Fibroblast of villous mesenchyme (primary cell): ENCODE measurements at places on chromosomes 5 and 9.
A peak's percentile ranks its signal among the peaks of the same experiment; 100 is the strongest.

GRCh38 chr9:9498846-9499245, 1114.0 kb downstream of the PTPRD start:
- DNase-seq = no peak

- no peak for DNase-seq
Observed at GRCh38 chr5:14779975-14780374, 91.6 kb downstream of the ANKH start.

- peak; percentile 57 for DNase-seq
Observed at GRCh38 chr5:91121347-91121993, 261.6 kb downstream of the ARRDC3 start.

DNA sequence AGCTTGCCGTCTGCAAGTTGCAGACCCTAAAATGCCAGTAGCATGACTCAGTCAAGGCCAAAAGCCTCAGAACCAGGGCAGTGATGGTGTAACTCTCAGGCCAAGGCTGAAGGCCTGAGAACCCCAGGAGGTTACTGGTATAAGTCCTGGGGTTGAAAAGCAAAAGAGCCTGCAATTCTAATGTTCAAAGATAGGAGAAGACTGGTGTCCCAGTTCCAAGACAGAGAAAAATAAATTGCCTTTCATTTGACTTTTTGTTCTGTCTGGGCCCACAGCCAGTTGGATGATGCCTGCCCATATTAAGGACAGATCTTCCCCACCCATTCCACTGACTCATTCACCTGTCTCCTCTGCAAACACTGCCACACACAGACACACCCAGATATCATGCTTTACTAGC, 673.2 kb downstream of the CDH18 start:
- no peak for DNase-seq

- DNase-seq = peak; percentile 85
Observed at GRCh38 chr9:34993502-34994259, 4.1 kb downstream of the DNAJB5 start.

DNA sequence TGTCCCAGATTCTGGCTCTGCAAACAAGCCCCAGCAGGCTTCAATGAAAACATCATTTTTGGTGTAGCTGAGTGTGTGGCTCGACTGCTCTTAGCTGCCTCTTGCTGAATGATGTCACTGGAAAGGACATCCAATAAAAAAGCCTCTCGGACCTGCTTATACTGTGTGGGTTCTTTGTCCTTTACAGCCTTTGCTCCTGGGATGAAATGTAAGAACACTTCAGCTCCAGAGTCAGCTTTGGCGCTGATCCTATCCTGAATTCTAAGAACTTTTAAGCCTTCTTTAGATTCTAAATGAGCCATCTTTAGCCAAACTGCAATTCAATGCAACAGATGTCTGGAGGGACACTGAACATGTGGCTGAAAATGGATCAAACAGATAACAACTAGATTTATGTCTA, 404.6 kb upstream of the C9orf72 start:
- no peak for DNase-seq

DNA sequence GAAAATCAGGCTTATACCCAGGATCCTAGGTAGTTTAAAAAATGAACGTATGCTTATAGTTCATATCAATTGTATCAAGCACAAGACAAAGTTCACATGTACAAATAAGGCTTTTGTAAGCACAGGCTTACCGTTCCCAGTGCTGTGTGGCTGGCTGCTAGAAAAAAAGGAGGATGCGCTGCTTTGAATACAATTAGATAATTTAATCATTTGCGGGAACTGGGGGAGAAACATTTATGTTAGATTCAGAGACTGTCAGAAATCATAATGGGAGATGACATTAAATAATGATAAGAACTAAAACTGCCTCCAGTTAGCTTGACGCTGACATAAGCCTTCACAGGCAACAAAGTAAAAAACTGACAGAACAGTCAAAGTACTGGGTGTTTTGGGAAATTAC, 93.2 kb downstream of the FNBP1 start:
- no peak for DNase-seq

DNA sequence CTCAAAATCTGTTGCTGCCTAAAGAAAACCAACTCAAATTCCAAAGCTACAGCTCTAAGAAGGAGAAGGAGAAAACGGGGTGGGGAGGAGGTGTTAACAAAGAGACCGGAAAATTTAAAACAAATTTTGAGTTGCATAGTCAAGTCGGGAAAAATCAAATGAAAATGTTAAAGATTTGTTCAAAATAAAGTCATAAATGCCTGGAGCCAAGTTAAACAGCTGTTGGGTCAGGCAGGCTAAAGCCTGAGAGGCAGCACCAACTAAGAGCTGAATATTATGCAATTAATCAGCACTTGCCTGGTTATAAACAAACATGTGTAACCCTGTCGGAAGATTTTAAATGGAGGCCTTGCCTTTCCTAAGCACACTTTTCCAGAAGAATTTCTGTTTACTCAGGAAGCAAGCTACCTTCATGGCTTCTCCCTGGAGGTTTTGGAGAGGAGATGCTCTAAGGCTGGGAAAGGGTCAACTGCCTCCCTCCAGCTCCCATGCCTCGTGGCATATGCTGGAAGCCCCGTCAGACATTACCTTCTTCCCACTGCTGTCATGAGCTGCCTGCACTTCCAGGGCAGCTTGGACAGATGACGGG, 270.5 kb downstream of the DMRT2 start:
- DNase-seq = peak; percentile 0

- no peak for DNase-seq
Observed at GRCh38 chr5:74031536-74031935, 405.5 kb downstream of the ARHGEF28 start.

GRCh38 chr5:176152191-176152929, 85.9 kb upstream of the SIMC1 start:
- no peak for DNase-seq

DNA sequence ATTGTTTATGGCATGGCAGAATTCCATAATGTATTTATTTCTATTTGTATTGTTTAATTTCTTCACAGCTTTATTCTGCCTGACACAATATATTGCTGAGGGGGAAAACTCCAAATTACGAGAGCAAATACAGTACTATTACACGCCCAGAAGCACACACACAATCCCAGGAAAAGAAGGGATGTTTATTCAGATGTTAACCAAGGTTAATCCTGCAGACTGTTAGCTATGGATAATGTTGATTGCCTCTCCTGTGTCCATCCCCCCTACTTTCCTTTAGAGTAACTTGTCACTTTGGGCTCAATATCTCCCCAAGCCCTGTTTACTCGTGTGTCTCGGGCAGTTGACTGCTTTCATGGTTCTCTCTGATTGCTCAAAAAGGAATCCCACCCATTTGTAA, 84.2 kb upstream of the ERCC6L2 start:
- DNase-seq = no peak

- no peak for DNase-seq
Observed at GRCh38 chr5:102218159-102218558, 77.9 kb downstream of the SLCO4C1 start.

GRCh38 chr5:177018341-177018740, 4.2 kb upstream of the ZNF346 start:
- no peak for DNase-seq

GRCh38 chr9:89452561-89452960, 45.4 kb downstream of the SEMA4D start:
- no peak for DNase-seq

DNA sequence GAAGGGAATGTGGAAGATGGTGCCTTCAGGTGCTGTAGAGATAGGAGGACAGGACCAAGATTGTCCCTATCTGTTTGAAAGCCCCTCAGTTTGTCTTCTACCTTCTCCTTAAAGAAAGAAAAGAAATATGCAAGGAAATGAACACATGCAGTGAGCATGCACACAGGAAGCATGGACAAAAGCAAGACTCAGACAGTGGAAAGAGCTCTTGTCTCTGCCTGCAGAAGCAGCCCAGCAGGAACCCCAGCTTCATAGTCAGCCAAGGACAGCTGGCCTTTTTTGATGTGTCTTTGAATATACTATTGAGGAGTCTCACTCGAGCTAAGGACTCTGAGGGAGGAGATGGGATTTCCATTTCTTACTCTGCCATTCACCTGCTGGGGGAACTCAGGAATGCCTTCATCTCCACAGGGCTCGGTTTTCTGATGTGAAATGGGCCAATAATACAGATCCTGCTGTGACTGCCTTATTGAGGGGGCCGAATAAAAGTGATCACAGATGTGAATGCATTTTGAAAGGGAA, 132.5 kb upstream of the ADRA1B start:
- DNase-seq = no peak

GRCh38 chr5:79640571-79641055, 28.4 kb downstream of the TENT2 start:
- peak; percentile 38 for DNase-seq

DNA sequence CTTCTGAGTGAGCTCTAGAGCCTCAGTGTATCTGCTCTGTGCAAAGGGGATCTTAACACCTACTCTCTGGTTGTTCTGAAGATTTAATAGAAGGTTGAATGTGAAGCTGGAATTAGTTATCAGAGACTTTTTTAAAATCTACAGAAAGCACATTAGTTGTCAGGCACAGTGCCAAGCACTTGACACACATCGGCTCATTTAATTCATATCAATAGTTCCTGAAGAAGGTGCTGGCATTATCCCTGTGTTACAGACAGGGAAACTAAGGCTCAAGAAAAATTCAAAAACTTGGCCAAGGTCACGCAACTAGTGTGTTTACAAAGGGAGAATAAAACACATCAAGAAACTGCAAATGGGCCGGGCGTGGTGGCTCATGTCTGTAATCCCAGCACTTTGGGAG, 80.2 kb downstream of the FGF18 start:
- no peak for DNase-seq
